MG63 (cell line): ENCODE measurements at places on chromosomes 5 and 9. TPM values are rescaled to one million over a fixed set of nuclear protein-coding genes. Genes with fewer than 3 reads are reported as not detected.

Gene RNF145
- 30.8 and 53.5 TPM in 2 replicates for total RNA-seq

Gene GAS1
- 6.5 and 12.4 TPM in 2 replicates for total RNA-seq

Gene TMEM232
- 2.6 TPM in 1 of 2 replicates, not detected in the other for total RNA-seq

Gene PNPLA7
- total RNA-seq, result not detected in 2 replicates

Gene OR1Q1
- total RNA-seq, result not detected in 2 replicates

Gene TOR4A
- 2.3 and 2.9 TPM in 2 replicates for total RNA-seq

Gene VLDLR
- total RNA-seq, result 0.13 TPM in 1 of 2 replicates, not detected in the other

Gene PTPN3
- 1.7 and 2.8 TPM in 2 replicates for total RNA-seq

Gene ERAP2
- total RNA-seq, result 0.43 and 1.9 TPM in 2 replicates

Gene SAXO1
- total RNA-seq, result not detected in 2 replicates

Gene PCDHB6
- 0.10 TPM in 1 of 2 replicates, not detected in the other for total RNA-seq

- DNase-seq, result peak; percentile 87
Observed at GRCh38 chr9:14326264-14326826, 12.4 kb upstream of the NFIB start.

DNA sequence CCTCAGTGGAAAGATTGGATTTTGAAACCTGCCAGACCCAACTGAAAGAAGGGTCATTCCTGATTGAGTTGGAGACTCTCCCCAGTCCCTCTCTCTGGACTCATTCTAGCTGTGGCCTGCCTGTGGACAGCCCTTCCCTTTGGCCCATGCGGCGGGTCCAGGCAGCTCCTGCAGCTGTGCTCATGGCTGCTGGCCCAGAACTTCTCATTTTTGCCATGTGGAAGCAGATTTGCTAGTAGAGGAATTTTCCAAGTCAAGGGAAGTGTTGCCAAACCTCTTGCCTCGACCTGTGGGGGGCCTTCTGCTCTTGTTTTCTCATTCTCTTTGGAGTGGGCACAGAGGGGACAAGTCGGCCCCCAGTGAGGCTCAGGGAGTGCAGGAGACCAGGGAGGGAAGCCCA, 89.2 kb downstream of the ANKRD33B start:
- peak; percentile 69 for DNase-seq

GRCh38 chr5:78300464-78301045, 6.1 kb upstream of the AP3B1 start:
- DNase-seq, result no peak

- DNase-seq, result no peak
Observed at GRCh38 chr9:121963528-121963995, 129.5 kb downstream of the TTLL11 start.

DNA sequence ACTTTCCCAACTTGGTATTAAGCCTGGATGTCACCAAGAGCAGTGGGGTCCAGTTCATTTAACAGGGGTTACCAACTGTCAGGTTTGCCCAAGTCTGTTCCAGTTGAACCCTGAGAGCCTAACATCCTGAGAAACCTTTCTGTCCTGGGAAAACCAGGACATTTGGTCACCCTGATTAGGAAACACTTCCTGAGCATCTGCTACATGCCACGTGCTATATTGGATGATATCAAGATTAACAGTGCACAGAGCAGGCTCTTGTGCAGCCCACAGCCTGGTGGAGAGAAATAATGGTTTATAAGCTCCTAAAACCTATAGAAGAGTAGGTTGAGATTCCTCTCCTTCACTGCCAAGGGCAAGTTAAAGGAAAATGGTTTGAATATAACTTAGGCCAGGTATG, 102.9 kb upstream of the RAD23B start:
- no peak for DNase-seq

- peak; percentile 20 for DNase-seq
Observed at GRCh38 chr5:168209997-168210396, 81.4 kb upstream of the WWC1 start.

DNA sequence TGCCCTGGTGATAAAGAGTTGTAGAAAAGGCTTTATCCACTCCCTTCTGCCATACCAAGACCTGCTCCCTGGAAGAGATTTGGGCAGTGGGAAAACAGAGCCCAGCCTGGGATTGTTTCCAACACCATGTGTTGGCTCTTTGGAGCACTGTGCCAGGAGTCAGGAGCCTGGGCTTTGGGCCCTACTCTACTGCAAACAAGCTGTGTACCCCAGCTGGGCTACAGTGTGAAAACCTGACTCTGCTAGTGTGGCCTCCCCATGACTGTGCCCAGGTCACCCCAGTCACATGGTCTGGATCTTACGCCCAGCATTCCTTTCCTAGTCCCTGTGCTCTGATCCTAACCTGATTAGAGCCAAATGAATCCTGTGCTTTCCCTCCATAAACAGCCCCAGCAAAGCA, 39.3 kb upstream of the SHB start:
- no peak for DNase-seq

GRCh38 chr5:122304471-122305215, 7.4 kb upstream of the SNCAIP start:
- no peak for DNase-seq

DNA sequence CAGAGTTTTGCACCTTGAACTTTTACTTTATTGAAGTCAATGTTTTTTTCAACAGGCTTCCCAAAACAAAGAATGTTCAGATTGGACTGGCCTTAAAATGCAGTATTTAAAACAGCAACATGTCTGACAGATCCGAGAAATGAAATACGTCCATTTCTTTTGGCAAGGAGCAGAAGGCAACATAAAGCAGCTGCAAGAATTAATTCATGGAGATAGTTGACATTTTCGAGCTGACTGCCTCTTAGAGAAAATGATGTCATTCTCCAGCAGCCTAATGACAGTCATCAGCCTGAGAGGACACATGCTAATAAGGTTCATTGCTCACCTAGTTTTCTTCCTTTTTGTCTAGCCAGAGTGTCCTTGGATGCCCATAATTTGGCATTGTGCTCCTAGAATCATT, 232.2 kb upstream of the SEMA6A start:
- DNase-seq, result no peak

DNA sequence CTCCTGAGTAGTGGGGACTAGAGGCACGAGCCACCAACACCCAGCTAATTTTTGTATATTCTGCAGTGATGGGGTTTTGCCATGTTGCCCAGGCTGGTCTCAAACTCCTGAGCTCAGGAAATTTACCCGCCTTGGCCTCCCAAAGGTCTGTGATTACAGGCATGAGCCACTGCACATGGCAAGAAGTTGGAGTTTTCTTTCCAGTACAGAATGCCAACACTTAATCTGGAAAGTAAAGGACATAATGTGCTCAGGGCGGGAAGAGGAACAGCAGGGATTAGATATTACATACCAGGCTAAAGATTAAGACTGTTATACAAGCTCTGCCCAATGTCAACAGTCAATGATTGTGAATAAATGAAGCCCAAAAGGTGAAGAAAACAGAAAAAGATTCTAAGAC, 47.2 kb upstream of the AGXT2 start:
- no peak for DNase-seq

- no peak for DNase-seq
Observed at GRCh38 chr5:62268792-62269191, 37.2 kb upstream of the KIF2A start.

- DNase-seq, result no peak
Observed at GRCh38 chr5:160475864-160476438, 54.3 kb downstream of the PTTG1 start.

DNA sequence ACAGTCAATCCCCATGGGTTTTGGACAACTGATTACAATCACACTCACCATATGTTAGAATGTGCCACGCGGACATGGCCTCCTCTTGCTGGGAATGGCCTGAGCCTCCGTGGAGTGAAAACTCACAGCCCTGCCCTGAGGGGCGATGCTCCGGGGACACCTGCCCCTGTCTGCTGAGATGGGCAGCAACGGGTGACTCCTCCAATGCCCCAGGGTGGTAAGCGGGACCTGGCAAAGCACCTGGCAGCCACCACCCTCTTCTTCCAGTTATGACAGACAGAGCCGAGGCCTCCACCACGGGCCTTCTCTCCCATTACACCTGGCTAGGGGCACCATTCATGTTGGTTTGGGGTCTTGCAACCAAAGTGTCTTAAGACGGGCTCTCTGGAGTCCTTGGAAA, 94.9 kb upstream of the COL5A1 start:
- no peak for DNase-seq

DNA sequence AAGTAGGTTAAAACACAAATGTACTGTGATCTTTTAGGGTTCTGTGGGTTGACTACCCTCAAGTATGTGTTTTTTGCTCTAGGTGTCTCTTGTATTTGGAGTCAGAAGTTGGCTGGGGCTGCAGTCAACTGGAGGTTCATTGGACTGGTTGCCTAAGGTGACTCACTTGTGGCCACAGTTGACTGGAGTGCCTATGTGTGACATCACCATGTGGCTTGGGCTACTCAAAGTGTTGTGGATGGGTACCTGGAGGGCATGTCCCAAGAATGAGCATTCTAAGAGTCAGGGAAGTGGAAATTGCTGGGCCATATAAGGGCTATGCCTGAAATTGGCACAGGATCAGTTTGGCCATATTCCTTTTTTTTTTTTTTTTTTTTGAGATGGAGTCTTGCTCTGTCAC, 27.4 kb downstream of the SNX30 start:
- peak; percentile 58 for DNase-seq

- DNase-seq, result no peak
Observed at GRCh38 chr5:137782984-137783536, 28.9 kb upstream of the HNRNPA0 start.

DNA sequence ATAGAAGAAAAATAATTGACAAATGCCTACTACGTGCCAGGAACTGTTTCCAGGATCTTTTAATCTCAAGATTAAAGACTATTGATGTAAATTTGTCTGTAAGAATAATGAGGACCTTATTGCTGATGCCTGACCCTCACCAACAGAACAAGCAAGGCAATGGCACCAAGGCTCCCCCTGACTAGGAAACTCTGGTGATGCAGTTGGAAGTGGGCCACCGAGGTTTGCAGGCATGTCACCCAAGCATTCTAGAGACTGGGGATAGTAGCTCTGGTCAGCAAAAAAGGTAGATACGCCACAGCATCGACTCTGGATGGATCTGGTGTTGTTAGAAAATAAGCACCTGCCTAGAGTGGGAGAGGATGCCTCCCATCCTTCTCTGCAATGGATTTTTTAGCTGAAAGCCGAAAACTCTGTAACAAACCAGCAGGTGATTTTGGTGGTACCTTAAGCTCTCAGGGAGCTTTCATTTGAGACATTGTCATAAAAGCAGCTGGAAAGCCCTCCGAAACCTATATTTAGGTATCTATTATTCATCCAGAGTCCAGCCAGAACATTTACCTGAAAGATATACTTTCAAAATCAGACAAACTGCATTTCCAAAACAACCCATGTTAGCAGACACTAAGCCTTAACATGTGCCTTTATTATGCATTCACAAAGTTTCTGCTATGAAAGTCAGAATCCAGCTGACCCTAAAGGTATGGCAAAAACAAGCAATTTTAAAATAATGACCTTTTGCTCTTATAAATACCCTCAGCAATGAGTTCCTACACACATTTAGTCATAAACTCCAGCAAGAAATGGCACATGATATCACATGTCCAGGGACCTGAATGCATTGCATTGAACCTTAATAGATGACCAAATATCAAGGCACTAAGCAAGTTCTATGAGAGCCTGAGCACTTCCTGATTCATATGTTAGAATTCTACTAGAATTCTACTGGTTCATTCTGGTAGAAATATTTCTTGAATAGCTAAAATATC, 308.4 kb downstream of the PDE4D start:
- DNase-seq, result no peak

DNA sequence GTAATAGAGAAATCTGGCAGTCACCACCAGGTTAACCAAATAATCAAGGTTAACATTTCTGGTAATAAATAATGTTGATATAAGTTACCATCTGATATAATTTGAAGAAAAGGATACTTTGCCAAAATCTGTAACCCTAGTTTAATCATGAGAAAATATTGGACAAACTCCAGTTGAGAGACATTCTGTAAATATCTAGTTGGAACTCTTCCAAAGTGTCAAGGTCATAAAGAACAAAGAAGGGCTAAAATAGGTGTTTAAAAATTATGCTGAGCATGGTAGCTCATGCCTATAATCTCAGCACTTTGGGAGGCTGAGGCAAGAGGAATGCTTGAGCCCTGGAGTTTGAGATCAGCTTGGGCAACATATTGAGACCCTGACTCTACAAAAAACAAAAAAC, 253.3 kb downstream of the MRPS30 start:
- no peak for DNase-seq

DNA sequence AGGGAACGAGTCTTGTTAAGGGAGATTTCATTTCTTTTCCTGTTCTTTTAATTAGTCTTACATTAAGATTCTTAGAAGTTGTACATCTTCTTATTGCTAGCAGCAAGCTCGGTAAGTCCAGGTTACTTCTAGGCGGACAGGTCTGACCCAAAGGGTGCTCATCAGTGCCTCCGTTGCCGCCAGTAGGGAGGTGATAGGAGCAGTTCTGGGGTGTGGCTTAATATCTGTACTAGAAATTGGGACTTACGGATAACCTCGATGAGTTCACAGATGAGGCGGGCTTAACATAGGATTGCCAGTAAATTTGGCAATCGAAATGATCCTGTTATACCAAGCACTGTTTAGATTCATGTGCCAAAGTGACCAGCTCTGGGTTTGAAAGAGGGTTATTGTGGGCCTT, 278.8 kb downstream of the FANCC start:
- no peak for DNase-seq

DNA sequence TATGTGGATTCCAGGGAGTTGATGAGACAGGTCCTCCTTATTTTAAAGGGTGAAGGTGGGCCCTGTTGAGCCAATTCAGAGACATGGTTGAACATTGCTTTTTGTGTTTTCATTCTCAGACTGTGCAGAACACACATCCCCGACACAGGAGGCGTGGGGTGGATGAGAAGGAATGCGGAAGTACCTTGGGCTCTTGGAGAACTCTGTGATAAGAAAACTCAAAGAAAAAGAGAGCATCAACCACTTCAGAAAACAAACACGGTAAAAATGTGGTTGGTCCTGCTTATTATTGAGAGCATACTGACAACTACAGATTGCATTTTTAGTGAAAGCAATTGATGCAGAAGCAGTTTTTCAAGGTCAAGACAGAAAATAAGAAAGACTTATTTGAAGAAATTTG, 659.8 kb downstream of the IRX1 start:
- DNase-seq, result no peak

DNA sequence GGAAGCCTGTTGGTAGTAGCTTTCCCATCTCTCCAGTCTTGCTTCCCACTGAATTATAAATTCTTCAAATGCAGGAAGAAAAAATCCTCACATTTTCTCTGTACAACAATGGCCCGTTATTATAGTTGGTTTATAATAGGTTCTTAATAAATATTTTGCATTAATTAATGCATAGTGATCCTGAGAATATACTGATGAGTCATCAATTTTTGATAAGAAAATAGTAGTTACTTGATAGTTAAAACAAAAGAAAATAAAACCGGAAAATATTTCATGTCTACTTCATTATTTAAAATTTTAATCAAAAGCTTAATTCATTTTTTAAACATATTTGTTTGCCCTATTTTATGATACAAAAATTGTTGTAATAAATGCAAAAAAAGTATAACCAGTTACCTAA, 762.6 kb downstream of the BRINP1 start:
- no peak for DNase-seq
